ENCODE measurements at places on chromosomes 11 and 22.

DNA sequence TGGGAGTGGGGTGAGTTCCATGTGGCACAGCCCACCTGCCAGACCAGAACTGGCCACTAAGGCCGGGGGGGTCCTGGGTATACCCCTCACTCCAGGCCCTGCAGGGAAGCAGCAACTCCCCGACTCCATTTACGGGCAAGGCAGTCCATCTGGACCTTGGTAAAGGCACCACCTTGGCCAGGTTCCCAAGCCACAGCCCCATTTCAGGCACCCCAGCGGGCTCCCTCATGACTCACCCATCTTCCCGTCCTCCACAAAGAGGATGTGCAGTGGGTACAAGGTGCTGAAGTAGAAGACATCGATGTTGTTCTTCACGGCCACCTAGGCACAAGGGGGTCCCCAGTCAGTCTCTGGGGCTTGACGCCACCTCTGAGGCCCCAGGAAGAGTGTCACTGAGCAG lies 15.7 kb upstream of the RASL10A start:
- DNase-seq: no peak

- DNase-seq: no peak
Measured at GRCh38 chr11:86486261-86487030, 111.8 kb downstream of the CCDC81 start.

DNA sequence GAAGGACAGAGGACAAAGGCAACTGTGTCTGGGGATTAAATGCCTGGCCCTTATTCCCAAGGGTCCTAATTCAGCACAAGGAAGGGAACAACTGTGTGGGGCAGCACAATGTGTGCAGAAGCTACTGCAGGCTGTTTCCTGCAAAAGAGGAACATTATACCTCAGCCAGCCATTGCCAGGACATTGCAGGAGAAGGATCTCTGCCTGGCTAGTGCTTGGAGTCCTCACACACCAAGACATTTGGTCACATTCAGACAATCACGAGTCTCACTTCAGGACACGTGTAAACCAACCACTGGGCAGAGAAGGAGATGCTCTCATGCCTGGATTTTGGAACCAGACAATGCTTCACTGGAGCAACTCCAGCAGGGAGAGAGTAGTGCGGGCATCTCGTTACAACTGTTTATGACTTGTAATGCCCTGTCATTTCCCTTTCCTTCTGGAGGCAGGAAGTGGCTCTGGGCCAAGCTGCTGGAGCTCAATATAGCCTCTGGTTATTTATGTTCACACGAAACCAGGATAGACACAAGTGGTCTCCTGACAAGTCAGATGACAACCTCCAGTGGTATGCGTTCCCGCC lies 23.9 kb upstream of the ZC3H12C start:
- DNase-seq: no peak

DNA sequence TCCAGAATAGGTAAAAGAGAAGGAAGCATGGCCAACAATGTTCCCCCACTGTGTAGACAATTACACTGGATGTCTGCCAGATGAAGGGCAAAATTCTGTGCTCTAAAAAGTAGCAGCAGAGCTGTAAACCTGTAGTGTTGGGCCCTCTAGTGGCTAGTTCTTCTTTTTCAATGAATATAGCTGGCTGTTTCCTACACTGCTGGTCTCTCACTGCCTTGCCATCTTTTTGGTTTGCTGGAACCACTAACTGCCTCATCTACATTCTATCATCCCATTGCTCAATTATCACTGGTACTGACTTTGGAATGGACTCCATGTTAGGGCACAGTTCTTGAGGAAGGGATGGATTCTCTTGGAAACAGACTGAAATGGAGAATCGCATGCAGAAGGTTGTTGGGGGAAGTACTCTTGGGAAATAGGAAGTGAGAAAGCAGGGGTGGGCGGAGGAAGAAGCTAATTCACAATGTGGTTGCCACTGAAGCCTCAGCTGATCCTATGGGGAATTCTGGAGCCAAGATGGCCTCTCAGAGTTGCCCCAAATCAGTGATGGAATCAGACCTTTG lies 17.9 kb downstream of the KCNE3 start:
- DNase-seq: no peak

- DNase-seq: no peak
Measured at GRCh38 chr11:102926517-102926916, 29.0 kb downstream of the MMP13 start.

DNA sequence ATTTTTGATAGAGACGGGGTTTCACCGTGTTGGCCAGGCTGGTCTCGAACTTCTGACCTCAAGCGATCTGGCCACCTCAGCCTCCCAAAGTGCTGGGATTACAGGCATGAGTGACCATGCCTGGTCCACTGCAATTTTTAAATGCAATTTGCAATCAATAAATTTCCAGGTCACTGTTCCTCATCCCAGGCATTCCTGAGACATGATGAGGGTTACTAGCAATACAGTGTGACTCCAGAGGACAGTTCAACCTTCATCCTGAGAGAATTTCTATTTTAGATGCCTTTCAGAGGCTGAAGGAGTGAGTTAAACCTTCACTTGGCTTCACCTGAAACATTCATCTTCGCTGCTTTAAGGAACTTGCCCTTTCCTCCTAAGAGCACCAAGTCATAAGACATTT lies 9.7 kb upstream of the UBASH3B start:
- DNase-seq: no peak

GRCh38 chr11:116976941-116977570 lies 121.2 kb downstream of the SIK3 start:
- no peak for DNase-seq

DNA sequence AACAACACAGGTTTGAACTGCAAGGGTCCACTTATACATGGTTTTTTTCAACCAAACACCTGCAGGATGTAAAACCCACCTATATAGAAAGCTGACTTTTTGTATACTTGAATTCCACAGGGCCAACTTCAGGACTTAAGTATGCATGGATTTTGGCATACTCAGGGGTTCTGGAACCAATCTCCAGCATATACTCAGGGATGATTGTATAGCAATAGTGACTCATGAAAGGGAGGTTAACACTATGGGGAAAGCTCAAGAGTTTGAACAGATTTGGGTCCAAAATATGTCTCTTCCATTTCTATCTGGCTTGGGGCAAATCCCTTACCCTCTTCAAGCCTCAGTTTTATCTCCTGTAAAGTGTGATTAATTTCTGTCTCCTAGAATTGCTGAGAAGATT lies 94.9 kb downstream of the MICAL2 start:
- no peak for DNase-seq

DNA sequence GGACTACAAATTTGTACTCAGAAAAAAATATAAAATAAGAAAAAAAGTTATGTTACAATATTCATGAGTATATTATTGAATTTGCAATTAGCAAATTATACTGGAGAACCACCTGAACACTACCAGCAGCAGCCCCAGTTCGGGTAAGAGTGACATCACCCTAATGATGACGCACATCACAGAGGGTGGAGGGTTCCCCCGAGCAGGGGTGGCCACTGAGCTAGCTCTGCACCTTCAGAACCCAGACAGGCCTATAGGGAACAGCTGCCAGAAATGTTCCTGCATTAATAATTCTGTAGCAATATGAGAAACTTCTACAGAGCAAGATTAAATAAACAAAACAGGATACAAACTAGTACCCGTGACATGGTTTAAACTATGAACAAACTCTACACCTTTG lies 17.5 kb upstream of the ARAP1 start:
- no peak for DNase-seq

DNA sequence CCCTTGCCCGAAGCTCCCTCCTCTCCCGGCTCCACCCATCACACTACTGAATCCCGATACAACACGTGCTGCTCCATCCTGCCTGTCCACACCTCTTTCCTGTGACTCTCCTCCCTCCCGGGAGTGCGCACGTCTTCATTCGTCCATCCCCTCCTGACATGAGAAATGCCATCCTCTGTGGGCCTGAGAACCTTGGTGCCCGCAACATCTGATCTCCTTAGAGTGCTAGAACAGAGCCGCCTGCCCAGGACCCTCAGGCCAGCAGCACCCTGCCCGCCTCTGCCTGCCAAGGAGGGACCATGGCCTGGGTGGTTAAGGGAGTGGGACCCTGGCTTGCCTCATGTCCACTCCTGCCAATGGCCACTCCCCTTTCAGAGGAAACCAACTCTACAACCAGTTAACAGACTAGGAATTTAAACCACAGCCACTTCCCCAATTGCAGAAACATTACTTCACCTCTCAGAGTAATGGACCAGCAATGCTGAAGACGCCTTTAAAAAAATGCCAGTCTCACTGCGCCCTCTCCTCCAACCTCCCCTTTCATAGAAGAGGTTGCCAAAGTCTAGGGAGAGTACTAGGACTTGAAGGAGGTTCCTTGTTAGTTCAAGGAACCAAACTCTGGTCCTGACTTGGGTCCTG lies 466.3 kb downstream of the OPCML start:
- no peak for DNase-seq

DNA sequence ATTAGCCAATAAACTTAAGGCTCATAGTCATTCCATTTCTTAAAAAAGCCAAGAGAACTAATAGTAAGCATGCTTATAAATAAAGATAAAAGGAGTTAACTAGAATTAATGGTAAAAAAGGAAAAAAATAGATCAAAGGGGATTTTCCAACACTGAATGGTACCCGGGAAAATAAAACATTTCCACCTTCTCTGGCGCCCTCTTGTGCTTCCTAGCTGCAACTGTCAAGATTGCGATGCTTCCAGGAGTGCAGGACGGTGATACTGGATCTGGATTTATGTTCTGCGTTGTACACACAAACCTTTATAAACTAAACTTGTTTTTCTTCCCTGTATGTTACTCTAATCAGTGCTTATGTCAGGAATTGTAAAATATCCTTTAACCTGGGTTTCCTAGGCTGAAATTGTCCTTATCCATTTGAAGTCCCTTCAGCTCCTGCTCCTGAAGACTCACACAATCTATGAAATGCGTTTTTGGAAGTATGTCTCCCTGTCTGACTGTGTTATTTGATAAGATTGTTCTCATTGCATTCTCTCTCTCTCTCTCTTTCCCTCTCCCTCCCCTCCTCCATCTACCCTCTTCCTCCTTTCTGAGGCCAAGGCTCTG lies 9.6 kb upstream of the HTATIP2 start:
- DNase-seq: no peak

DNA sequence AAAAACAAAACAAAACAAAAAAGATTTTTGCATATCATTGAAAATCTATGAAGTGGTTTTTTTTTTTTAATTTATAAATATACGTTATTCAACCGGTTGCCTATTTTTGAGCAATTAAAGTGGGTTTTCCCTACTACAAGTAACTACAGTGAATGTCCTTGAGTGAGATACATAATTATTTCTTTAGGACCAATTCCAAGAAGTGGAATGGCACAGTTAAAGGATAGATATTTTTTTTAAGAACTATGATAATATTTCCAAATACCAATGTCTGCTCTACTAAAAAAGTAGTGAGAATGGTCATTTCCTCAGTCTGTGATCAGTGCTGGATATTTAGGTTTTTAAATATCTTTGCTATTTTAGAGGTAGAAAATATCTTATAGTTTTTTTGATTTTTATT lies 118.8 kb downstream of the TEAD1 start:
- no peak for DNase-seq

DNA sequence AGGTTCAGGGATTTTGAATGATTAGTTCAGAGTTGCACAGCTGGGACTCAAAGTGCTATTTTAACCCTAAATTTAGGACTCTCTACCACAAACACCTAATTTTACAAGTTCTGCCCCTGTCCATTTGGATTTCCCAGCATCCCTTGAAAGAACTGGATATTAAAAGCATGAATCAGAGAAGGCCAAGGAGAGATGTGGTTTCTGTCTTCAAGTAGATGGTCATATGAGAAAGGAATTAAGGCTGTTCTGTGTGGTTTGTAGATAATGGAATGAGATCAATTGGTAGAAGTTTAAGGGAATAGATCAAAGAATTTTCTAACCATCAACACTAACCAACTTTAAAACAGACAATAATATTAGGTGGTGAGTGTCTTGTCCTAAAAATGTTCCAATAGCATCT lies 106.4 kb upstream of the TENM4 start:
- DNase-seq: no peak

DNA sequence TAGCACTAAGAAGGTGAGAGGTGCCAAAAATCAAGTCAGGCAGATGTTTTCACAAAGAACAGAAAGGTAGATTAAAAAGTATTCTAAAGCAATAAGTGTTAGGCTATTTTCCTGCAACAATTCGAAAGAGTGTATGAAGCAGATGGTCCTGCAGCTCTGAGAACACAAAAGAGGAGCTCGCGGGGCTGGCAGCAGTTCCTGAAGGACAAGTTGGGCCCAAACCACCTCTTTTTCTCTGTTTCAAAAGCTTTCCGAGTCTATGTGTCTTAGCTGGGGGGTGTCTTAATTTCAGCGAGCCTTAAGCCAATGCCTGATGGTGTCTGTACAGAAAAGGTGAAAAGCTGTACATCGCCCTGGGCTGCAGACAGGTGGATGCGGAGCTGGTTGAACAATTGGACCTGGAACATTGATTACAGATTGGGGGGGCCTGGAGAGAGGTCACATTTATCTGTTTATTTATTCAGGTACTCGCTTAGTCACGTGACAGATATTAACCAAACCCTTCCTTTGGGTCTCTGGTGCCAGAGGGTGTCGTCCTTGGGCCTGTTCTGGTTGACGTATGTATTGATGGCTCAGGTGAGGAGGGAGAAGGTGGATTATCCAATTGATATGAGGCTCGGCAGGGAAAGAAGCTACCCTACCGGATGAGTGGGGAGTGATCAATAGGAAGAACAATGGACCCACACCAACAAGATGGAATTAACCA lies 24.7 kb downstream of the GRIK4 start:
- no peak for DNase-seq

GRCh38 chr11:89177691-89178231 lies at the start of gene TYR:
TYR (plus strand) TSS chr11:89177875; CDS start chr11:89177954, 79 bp downstream.
- DNase-seq: no peak

- peak; percentile 94 for DNase-seq
Measured at GRCh38 chr11:72813740-72814285, 398 bp upstream of the ATG16L2 start.

DNA sequence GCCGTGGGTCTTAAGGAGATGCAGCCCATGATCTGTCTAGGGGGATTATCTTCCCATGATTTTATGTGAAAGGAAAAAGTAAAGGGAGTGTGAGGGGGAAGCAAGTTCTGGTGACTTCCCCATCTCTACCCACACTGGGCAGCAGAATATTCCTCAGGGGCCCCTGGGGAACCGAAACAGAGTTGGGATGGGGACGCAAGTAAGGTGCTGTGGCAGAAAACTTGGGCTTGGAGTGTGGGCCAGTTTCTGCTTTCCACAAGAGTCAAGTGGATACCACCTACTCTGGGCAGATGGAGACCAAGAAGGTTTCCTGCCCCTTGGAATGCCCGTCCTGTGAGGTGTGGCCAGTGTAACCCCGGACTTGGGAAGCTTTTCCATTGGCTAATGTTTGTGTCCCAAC lies 64.4 kb downstream of the SGSM3 start:
- no peak for DNase-seq

- DNase-seq: no peak
Measured at GRCh38 chr22:21589396-21589795, 21.9 kb downstream of the UBE2L3 start.

GRCh38 chr11:119583585-119583984 lies 145.4 kb downstream of the NECTIN1 start:
- DNase-seq: no peak

DNA sequence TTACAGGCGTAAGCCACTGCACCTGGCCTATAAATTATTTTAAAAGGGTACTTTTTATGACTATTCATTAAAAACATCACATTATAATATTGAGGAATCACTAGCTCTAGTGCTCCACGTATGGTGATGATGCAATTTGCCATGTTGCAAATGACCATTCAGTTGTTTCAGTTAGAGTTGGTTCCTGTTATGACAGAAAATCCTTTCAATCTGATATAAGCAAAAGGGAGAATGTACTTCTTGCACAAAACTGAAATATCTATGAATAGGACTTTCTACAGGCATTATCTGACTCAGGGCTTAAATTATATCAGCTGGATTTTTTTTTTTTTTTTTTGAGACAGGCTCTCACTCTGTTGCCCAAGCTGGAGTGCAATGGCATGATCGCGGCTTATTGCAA lies 45.6 kb upstream of the RRM1 start:
- DNase-seq: no peak

All from activated CD4-positive, CD25-positive, alpha-beta regulatory T cell treated with anti-CD3 and anti-CD28 coated beads, Interleukin-2, amount 50 U/mL, for 72 hours (primary cell).